Stimulated activated CD8-positive, alpha-beta memory T cell treated with anti-CD3 and anti-CD28 coated beads, Interleukin-4, amount 100 ng/mL, for 1 hour (primary cell): ENCODE measurements at places on chromosomes 1 and 21.

DNA sequence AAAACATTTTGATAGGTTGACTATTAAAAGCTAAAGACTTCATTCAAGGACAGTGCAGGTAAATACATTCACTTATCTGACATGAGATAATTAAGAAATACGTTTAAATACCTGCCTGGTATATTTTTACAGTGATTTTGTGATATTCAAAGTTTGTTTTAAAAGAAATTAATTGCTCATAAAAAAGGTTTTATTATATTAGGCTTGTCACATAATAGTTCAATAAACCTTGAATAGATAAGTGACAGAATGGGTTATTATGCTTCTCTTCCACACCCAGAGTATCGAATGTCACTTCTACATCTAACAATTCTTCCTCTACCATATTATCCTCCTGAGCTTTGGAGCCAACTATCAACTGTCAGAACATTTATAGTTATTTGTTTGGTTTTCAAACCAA is 60.0 kb downstream of the LTN1 start:
- no peak for DNase-seq

- peak; percentile 77 for DNase-seq
Measured at GRCh38 chr1:15834406-15835204, 12.9 kb upstream of the SPEN start.

DNA sequence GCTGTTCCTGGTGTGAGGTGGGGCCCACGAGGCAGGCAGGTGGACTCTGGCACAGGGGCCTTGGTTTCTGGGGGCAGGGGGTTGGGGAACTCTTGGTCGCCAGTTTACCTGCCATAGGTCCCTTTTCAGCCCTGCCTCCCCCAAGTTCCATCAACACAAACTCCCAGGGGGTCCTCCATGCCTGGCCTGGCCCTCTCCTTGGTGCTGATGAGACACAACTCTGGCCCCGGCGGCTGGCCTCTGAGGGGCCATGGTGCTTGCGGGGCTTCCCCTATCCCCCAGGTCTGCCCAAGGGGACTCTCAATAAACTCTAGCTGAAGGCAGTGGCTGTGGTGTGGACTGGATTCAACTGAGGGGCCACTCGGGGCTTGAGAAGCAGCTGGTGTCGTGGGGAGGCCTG is 16.0 kb downstream of the HTR6 start:
- DNase-seq = no peak

- no peak for DNase-seq
Measured at GRCh38 chr1:180956028-180956640, 43.4 kb downstream of the KIAA1614 start.

GRCh38 chr1:65207317-65207716 is 59.3 kb downstream of the AK4 start:
- no peak for DNase-seq

GRCh38 chr21:38356883-38357625 is 100.3 kb downstream of the KCNJ15 start:
- no peak for DNase-seq
